RPMI7951 (cell line): ENCODE measurements at places on chromosomes 2 and 18.
A peak's percentile ranks its signal among the peaks of the same experiment; 100 is the strongest.

GRCh38 chr2:161273038-161273760 lies 35.0 kb upstream of the PSMD14 start:
- DNase-seq, result peak; percentile 61

DNA sequence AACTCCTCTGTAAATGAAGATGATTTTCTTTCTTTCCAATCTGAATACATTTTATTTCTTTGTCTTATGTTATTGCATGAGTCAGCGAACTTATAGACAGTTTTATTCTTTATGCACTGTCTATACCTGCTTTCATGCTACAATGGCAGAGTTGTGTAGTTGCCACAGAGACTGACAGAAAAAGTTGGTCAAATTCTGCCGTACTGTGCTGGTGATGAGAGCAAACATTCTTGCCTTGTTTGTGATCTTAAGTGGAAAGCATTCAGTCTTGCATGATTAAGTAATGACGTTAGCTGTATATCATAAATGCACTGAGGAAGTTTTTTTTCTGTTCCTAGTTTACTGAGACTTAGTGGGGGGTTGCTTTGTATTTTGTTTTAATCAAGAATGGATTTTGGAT lies 32.9 kb downstream of the ZC3H15 start:
- no peak for DNase-seq

- DNase-seq, result no peak
Observed at GRCh38 chr2:44742057-44742456, 199.4 kb upstream of the SIX3 start.

GRCh38 chr2:30965022-30965531 lies 157.8 kb upstream of the CAPN13 start:
- no peak for DNase-seq

GRCh38 chr2:240129731-240130392 lies 6.2 kb downstream of the COPS9 start:
- DNase-seq, result no peak

- no peak for DNase-seq
Observed at GRCh38 chr2:45199973-45200372, 190.7 kb upstream of the SIX2 start.

DNA sequence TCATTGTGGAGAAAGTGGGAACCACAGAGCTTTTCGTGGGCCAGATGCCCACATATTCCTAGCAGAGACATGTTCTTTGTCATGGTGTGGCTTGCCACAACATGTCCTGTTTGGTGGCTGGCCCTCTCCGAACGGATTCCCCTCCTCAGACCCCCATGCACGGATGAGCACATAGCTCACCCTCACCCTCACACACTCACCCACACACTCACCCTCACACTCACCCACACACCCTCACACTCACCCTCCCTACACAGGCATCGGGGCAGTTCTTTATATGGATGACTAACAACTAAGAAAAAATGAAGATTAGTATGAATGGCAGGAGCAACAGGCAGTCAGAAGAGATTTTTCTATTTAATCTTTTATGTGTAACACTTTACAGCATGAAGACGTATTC lies 149.9 kb downstream of the ZNF236 start:
- no peak for DNase-seq

- peak; percentile 8 for DNase-seq
Observed at GRCh38 chr18:26813043-26813442, 52.5 kb downstream of the AQP4 start.

DNA sequence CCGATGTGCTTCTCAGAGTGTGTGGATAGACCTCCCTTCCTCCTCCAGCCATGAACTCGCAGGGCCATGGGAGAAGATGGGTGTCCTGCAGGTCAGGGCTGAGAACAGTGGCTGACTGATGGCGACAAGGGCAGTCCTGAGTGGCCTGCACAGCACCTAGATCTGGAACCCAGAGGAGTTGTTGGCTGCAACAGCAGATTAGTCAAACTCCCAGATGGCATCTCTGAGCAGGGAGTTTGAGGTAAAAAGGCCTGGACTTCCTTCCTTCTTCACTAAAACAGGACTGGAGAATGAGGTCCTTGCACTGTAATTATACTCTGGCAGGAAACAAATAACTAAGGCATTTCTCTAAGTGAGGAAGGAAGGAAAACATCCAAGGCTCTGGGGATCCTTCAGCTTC lies 160.8 kb downstream of the MYCN start:
- no peak for DNase-seq

DNA sequence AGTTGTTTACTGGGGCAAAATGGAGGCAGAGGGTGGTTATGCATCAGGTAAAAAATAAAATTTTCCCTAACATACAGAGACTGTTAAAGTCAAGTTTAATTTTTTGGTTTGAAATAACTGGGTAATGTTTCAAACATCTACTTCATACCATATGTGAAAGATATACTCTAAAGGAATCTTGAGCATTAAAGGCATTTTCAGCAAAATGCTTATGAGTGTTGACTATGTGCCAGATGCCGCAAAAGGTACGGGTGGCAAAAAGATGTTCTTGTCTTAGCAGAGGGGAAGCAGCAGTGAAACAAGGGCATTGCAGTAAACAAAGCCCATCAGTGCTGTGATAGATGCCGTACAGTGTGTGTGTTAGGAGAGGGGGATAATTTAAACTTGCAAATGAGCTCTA lies 263.1 kb upstream of the ID2 start:
- no peak for DNase-seq

- DNase-seq, result no peak
Observed at GRCh38 chr2:10592652-10593051, 97.1 kb downstream of the NOL10 start.

DNA sequence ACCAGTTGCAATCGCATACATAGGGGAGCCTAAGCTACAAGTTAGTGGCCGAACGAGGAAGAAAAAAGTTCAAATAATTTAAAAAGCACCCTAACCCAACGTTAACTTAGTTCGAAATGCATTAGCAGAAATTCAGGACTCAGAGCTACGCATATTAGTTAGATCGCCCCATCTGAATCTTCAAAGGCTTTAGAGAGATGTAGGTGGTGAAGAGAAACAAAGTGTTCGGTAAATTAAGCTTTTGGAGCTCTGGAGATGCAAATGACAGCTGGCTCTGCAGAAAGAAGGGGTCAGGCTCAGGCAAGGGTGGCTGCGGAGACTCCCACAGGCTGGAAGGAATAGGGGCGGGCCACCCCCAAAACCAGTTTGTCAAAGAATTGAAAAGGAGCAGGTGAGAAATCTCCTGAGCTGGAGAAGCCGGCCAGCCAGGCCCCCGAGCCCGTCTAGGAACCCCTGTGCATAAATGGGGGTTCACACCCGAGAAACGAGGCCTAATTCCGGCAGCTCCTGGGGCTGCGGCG lies 621 bp downstream of the TXNL1 start:
- DNase-seq, result no peak

DNA sequence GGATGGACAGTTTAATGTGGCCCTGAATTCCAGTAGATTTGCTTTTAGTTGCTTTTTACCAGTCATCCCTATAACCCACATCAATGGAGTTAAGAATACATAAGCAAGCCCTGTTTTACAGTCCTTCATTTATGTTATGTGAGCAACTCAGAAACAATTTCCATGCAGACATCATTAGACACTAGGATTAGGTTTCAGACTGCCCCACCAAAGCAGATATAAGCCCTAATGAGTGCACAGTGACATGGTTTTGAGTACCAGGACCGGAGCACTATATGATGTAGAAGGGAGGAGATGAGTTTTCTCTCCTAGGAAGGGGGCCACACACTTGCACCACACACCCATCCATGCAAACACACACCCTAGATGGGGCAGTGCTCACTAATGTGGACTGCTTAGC lies 15.5 kb downstream of the KCNS3 start:
- no peak for DNase-seq

DNA sequence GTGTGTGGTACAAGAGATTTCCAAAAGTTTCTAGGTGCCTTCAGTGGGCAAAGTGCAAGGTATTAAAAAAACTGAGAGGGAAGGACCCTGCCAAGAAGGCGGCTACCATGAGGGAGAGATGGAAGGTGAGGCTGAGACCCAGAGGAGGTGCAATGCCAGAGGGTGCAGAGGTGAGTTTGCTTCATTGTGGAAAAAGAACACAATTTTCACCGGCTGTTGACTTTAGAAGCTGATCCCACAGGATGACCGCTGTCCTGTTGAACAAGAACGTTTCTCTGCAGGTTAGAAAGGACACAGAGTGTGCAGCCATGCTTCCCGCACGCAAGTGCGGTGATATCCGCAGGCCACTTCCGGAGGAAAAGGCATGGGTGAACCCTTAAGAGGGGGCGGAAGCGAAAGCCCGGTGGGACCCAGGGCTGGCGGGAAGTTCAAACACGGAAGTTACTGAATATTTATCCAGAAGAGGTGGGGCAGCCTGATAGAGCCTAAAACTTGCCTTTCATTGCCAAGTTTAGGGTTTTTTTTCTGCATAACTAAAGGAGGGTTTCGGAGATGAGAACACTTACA lies 16.6 kb downstream of the SP110 start:
- no peak for DNase-seq

DNA sequence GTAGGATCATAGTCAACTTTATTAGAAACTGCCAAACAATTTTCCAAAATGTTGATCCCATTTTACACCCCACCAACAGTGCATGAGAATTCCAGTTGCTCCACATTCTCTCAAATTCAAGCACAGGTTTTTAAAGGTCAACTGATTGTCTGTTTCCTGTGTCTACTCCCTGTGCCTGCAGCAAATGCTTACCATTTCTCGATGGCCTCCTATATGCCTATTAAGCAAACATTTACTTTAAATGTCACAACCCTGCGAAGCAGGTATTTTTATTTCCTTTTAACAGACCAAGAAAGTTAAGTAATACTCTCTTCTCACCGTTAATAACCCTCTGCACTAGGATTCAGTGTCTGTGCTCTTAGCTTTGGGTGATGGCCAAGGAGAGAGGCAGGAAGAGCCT lies 163.8 kb upstream of the EPB41L3 start:
- no peak for DNase-seq

DNA sequence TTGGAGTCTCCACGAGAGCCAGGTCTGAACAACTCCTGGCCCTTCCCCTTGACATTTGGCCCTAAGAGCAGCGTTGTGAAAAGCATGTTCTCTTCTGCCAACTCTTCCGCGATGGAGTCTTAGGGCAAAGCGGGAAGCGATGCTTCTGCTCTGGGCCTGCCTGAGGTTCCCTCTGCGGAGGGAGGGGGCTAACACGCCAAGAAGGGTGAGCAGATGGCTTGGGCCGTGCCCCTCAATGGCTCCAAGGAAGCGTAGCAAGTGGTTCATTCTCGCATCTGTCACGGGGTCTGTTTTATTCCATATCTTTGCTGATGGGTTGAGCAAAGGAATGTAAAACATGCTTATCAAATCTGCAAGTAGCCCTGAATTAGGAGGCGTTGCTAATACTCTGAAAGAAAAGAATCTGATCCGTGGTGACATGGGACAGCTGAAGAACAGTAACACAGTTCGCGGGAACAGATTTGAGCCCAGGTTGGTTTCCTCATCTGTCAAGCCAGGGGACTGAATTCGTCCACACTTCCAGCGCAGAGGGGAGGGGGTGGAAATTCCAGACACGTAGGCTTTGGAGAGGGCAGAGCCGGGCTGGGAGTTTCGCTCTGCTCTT lies 38.0 kb downstream of the DNMT3A start:
- DNase-seq, result no peak

GRCh38 chr2:118921646-118922045 lies 20.3 kb upstream of the MARCO start:
- no peak for DNase-seq

DNA sequence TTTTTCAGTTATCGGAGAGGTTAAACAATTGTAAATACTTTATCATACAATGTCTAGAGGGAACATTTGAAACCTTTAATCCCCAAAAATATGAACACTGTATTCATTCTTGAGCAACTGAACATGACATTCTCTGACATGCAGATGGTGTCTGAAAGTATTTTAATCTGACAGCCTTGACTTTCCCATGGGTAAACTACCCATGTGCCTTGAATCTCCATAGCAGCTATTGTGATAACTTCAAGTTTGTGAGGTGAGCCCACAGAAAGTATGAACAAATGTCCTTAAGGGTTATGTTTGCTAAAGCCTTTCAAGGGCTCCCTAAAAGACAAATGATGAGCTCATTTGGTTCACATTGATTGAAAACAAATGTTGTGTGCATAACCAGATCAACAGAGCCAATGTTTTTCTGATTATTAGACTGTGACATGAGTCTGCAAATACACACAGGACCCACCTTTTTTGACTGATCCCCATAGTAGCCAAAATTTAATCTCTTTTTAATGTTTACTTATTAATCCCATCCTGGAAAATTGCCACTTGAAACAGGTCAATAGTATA lies 1326.0 kb downstream of the LRP1B start:
- no peak for DNase-seq

GRCh38 chr2:134370655-134371445 lies 117.0 kb downstream of the MGAT5 start:
- DNase-seq, result peak; percentile 97

GRCh38 chr2:182862091-182862490 lies 4.3 kb downstream of the FRZB start:
- DNase-seq, result no peak

DNA sequence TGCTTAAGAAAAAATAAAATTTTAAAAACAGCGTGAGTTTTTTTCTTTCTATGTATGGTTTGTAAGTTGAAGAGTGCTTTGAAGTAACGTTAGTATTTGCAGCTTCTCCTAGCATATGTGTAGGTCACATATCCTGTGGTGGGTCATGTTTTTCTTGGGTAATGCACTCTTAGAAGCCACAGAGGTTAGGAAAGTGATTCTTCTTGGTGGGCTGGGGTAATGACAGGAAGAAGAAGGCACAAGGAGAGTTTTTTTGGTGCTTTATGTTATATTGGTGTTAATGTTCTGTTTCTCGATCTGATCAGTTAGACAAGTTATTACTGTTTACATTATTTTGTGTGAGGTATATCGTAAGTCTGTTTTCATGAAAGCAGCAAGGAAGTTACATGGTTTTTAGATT lies 109.0 kb downstream of the ICA1L start:
- DNase-seq, result no peak

DNA sequence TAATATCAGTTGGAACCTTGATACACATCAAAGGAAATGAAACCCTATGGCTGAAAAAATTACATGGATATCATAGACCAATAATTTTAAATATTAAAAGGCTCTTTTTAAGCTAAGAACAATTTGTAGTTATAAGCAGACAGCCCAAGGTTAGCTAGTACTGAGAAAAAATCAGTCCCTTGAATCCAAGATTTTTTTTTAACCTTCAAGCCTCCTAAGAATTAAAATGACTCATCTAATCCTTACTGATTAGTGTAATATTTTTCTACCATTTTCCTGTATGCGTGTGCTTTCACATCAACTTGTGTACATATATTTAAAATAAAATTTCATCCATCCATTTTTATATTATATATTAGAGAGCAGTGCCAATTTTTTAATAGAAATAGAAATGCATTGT lies 1004.9 kb upstream of the ZEB2 start:
- DNase-seq, result no peak

GRCh38 chr2:120733238-120733932 lies 2.3 kb upstream of the GLI2 start:
- DNase-seq, result no peak

DNA sequence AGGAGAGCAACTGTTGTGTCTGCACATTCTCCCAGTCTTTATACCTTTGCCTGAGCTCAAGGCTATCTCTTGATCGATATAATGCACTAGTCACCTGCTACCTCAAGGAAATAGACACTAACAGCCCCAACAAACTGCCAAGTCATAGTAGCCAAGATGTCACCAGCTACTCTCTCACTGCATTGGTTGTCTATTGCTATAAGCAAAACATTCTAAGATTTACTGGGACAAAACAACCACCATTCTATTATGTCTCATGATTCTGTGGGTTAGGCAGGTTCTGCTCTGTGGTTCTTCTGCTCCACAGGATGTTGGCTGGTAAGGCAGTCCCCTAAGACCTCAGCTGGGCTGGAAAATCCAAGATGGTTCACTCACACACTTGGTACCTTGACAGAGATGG lies 28.5 kb upstream of the MLPH start:
- no peak for DNase-seq

- DNase-seq, result no peak
Observed at GRCh38 chr2:200254773-200255172, 51.7 kb upstream of the SPATS2L start.

- no peak for DNase-seq
Observed at GRCh38 chr18:9233771-9234440, 97.3 kb downstream of the ANKRD12 start.
